ENCODE measurements at places on chromosomes 5 and 9.
A peak's percentile ranks its signal among the peaks of the same experiment; 100 is the strongest.

DNA sequence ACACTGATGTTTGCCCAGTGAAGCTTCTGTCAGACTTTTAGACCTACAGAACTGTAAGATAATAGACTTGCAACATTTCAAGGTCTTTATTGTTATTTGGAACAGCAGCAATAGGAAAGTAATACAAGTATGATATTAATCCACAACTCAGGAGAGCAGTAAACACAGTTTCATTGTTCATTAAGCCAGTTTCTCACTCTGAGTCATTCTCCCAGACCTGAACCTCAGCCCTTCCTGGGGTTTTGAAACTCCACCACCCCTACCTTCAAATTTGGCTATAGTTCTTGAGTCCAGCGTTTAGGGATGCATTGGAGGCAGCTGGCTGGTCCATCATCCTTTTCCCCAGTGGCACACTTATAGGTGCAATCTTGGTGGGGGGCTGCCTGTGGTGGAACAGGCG is 203.2 kb downstream of the RAB3C start:
- no peak for DNase-seq

- DNase-seq: no peak
Observed at GRCh38 chr9:119836036-119836435, 466.8 kb upstream of the BRINP1 start.

GRCh38 chr5:165108809-165109208 is 1603.4 kb downstream of the MAT2B start:
- no peak for DNase-seq

DNA sequence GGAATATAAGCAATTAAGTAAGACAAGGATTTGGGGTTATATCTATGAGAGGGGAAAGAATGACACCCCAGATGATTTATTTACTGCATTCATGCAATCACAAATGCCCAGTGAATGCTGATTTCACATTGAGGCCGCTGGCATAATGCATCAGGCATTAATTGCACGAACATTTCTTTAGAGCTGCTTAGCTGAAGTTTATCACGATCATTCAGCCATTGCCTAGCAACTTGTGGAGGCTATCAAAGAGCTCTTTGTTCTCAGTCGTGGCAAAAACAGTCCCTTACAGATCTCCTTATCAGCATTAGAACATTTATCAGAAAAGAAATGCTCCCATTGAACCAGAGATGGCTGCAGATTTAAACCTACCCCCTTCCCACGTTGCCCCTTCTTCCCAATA is 88.7 kb upstream of the PRRC1 start:
- no peak for DNase-seq

DNA sequence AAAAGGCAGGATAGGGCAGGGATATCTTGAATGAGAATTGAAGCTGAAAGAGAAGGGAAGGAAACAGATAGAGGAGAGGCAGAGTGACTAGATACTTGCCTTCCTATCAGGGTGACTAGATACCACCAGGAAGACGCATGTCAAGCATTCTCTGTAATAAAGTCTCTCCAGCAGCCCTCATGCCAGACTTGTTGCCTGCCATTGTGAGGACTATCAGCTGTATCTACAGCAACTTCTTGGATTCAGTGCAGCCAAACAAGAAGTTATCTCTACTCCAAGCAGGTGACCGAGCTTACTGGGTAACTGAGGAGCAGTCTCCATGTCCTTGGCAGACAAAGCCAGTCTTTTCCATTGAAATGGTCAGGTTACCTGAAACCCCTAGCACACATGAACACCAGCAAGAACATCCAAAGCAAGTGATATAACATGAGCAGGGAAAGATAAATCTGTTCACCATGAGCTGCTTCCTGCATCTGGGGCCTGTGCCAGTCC is 9.3 kb downstream of the SH3RF2 start:
- DNase-seq: no peak

DNA sequence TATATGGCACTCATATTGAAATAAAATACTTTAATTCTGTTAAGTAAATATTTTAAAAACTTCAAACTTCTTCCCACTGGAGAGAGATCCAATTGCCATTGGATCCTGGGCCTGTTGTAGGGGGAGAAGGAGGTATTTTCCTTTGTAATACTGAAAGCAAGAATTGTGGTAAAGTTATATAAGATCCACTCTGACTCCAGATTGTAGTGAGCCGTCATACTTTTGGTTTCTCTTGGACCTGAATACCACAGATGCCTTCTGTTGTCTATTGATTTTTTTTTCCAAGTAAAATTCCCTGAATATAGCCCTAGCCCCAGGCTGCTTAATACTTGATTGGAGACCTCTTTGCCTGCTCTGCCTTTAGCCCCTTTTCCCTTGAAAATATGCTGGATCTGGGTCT is 86.9 kb downstream of the ATG10 start:
- DNase-seq: no peak

- peak; percentile 16 for DNase-seq
Observed at GRCh38 chr9:34123682-34124081, 2.8 kb downstream of the DCAF12 start.

DNA sequence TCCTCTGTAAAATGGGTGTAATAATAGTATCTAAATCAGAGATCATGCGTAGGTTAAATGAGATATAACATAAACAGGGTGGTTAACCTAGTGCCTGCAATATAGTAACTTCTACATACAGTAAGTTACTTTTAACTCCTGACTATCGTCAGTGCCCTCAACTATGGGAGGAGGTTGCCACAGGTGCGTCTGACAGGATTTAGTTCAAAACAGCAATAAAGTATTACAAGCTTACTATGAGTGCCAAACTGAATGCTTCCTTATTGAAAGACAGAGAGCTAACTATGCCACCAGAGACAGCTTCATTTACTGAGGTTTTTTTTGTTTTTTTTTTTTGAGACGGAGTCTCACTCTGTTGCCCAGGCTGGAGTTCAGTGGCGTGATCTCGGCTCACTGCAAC is 209.0 kb downstream of the ADAMTSL1 start:
- DNase-seq: no peak

DNA sequence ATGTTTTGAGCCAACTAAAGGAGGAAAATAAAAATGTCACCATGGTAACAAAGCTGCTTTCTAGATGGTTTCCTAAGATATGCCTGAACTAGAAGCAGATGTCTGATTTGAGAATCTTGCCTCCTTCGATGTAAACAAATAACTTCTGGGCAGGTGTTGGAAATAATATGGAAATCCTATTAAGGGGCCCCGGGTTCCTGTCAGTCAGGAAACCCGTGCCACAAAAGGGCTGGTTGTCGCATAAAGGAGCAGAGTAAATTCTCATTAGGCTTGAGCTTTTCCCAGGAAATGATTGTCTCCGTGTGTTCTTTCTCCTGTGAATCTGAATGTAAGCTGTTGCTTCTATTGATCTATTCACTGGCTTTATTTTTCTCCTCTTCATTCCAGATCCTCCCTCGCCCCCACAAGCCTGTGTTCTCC is 90.8 kb downstream of the TLE4 start:
- DNase-seq: peak; percentile 39

DNA sequence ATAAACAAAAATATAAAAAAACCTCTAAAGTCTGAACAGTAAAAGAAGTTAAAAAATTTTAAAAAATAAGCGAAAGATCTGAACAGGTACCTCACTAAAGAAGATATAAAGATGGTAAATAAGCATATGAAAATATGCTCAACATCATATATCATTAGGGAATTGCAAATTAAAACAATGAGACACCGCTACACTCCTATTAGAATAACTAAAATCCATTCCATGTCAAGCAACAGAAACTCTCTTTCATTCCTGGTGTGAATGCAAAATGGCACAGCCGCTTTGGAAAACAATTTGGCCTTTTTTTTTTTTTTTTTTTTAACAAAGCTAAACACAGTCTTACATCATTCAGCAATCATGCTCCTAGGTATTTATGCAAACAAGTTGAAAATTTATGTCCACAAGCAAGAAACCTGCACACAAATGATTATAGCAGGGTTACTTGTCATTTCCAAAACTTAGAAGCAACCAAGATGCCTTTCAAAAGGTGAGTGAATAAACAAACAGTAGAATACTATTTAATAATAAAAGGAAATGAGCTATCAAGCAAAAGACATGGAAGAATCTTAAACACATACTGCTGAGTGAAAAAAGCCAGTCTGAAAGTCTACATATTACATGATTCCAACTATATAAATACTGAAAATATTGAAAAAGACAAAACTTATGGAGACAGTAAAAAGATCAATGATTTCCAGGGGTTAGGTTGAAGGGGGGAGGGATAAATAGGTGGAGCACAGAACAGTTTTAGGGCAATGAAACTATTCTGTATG is 22.1 kb downstream of the ANXA1 start:
- no peak for DNase-seq

GRCh38 chr9:127913682-127914081 is 3.2 kb downstream of the ST6GALNAC4 start:
- DNase-seq: no peak

DNA sequence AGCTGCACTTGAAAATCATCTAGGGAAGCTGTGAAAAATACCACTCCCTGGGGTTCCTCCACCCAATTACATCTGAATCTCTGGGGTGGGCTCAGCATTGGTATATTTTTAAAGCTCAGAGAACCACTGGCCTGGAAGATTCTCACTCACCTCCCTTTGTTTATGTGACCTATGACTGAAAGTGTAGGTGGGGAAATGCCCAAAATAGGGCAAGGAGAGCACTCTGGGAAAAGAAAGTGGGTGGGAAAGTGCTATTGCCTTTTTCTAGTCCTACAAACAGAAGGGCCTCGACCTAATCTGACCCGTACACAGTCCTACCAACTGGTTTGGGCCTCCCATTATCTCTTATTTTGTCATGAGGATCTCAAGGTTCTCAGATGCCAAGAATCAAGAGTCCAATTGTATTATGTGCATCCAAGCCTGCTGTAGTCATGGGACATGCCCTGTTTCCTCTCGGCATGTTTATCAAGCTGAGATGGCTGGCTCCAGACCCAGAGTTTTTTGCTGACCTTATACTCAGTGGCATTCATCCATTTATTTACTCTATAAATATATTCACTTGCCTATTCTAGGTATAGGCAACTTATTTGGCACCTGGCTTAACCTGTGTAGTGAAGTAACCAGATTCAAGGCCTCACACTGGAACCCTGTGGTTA is 483.7 kb downstream of the ENC1 start:
- DNase-seq: no peak

DNA sequence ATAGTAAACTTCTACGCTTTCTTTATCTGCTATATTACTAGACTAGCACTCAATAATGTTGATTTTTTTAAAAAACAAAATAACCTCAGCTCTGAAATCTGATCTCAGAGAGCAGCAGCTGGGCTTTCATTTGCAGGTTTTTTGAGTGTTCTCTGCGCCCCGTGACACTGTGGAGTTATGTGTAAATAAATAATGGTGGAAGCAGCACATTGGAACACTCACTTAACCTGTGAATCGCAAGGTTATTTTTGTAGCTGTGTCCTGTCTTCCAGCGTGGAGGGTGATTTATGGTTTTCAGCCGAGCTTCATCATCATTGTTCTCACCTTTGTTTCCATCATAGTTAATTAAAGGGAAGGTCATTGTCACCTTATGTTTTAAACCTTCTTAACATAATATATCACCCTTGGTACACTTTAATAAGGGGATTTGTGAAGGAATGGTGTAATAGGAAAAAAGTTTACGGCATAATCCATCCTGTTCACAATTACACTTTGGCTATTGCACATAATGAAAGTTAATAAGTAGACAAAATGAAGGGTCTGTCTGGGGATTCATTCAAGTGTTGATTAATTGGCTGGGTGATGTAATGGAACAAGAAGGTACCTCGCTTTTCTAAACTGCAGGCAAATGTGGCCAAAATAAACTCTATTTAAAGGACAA is 493.3 kb upstream of the ADAMTS16 start:
- no peak for DNase-seq

DNA sequence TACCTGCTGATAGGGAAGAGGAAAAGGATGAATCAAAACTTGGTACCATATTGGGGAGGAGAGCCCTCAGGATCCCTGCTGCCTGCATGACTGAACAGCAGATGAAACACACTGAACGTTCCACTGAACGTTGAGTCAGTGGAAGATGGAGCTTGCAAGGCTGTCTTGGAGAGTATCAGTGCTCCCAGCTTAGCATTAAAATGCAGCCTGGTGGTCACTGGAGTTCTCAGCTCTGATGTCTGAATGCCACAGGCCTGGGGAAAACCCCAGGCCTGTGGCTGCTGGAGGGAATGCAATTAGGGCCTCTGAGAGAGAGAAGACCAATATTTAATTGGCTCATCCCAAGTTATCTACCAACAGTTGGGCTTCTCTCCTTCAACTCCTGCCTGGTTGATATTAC is 54.5 kb downstream of the PDE4D start:
- DNase-seq: no peak

GRCh38 chr5:127577458-127577857 is 60.0 kb downstream of the PRRC1 start:
- DNase-seq: no peak

DNA sequence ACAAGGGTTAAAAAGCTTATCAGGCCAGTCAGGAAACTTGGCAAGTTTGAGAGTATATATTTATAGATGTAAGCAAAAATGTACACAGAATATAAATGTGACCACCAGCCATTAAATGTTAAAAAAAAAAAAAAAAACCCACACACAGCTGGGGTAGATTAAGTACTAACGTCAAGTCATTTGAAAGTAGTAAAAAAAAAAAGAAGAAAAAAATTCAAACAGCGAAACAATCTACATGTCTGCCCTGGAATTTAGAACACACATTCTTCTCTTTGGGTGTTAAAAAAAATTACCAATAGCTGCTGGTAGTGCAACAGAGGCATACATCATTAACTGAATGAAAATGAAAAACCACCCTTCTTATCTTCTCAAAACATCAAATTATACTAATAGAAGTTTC is 269.7 kb downstream of the MLLT3 start:
- DNase-seq: no peak

DNA sequence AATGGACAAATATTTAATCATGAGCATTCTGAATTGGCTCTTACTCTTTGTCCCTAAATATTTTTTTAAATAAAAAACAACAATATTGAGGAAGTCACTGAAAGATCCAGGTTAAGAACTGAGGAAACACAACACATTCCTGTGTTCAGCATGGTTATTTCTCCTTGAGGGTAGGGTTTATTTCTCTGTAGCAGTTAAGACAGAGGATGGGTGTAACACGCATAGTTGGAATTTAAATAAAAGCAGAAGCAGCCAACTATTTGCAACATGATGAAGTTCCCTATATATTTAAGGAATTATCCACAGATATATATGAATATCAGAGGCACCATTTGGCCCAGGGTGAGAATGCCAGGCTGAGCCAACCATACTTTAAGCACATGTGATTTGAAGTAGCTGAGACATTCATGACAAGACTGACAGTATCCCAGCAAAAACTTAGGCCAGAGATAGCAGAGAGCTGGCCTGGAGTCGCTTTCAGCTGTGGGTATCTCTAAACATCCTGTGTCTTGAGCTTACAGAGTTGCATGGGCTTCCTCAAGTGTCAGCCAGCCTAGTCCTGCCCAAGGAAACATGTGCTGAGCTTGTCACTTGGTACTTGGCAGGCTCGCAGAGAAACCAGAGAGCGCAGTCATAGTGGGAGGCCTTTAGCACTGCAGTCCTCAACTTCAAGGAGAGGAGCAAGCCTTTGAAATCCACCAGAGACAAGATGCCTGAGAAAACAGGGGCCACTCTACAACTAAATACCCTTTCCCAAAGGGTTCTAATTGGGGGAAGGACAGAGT is 43.6 kb downstream of the SEMA5A start:
- DNase-seq: peak; percentile 76

DNA sequence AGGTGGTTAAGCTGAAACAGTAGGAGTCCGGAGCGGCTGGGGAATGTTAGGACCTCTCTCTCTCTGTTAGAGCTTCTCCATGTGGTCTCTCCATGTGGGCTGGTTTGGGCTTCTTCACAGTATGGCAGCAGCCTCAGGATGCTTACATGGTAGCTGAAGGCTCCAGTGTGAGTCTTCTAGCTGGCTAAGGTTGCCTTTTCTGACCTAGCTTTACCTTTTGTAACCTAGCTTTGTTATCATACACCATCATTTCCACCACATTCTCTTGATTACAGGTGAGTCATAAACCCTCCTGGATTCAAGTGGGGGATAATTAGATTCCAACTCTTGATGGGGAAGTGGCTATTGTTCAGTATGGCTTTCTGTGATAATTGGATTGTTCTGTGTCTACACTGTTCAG is 98.5 kb downstream of the MTREX start:
- no peak for DNase-seq

All from mesenchymal stem cell (in vitro differentiated cells and primary cell).